HFFc6 (cell line): ENCODE measurements at places on chromosomes 4 and X. TPM values are rescaled to one million over a fixed set of nuclear protein-coding genes. Genes with fewer than 3 reads are reported as not detected.

Gene MAGEA11
- total RNA-seq = 0.23 TPM in 1 of 2 replicates, not detected in the other

Gene NDST3
- not detected in 3 replicates for total RNA-seq

Gene PRDM8
- total RNA-seq = 19.3 to 25.4 TPM (median 23.6 TPM) in 3 replicates

Gene SMARCA1
- 63.1 to 65.3 TPM (median 64.7 TPM) in 3 replicates for total RNA-seq

DNA sequence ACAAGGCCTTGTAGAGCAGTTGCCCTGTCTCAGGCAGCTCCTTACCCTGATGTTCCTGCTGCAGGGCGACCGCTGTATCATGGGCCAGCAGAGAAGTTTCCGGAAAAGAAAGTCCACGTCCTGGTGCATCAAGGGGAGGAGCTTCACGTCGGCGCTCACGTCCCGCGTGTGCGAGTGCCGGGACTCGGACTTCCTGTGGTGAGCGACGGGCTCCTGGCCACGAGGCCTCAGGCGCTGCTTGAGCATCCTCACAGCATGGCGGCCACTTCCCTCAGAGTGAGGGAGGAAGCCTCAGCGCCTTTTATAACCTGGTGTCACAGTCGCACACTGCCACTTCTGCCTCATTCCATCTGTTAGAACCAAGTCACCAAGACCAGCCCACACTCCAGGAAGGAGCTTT lies 225.5 kb downstream of the AFAP1 start:
- no peak for DNase-seq

- no peak for DNase-seq
Measured at GRCh38 chrX:56226980-56227379, 5.2 kb upstream of the KLF8 start.

- no peak for DNase-seq
Measured at GRCh38 chr4:114310296-114310925, 288.2 kb upstream of the UGT8 start.

- no peak for DNase-seq
Measured at GRCh38 chrX:50161127-50161526, 39.7 kb downstream of the AKAP4 start.
